ENCODE measurements at places on chromosomes 7 and 10.

DNA sequence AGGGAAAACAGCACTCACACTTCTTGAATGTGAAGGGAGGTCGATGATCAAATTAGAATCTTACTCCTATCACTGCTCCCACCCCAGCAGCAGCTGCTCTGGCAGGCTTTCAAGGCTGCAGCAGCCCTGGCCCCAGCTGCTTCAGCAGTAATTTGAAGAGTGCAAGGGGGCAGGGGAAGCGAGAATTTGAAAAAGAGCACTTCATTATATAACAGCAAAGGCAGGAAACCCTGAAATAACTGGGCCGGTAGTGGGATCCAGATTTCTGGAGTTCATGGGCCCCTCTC, 44.9 kb downstream of the MYPN start:
- DNase-seq, result no peak

DNA sequence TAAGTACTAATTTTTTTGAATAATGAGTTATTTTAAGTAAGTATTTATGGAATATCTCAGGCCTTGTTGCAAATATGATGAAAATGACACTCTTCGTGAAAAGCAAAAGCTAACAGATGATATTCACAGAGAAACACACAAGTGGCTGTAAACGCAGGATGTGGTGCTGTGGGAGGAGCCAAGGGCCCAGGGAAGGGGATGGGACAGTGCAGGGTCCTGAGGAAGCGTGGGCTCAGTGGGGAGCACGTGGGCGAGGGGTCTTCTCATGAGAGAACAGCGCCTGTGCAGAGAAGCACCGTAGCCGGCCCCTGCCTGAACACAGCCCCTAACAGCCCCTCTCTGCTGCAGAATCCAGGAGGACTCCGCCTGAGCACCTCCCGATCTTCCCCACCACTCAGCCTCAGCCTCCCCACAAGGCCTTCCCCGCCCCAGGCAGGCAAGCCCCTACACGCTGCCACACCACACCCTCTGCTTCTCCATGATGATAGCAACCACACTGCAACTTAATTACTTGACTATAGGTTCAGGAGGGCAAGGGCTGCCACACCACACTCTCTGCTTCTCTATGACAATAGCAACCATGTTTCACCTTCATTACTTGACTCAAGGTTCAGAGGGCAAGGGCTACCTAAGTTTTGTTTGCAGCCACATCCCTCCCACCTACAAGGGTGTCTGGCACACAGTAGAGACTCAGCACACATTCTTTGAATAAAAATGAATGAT, 152.6 kb upstream of the RNF32 start:
- peak; percentile 39 for DNase-seq

GRCh38 chr10:63553031-63553430, 31.8 kb downstream of the REEP3 start:
- DNase-seq, result no peak

DNA sequence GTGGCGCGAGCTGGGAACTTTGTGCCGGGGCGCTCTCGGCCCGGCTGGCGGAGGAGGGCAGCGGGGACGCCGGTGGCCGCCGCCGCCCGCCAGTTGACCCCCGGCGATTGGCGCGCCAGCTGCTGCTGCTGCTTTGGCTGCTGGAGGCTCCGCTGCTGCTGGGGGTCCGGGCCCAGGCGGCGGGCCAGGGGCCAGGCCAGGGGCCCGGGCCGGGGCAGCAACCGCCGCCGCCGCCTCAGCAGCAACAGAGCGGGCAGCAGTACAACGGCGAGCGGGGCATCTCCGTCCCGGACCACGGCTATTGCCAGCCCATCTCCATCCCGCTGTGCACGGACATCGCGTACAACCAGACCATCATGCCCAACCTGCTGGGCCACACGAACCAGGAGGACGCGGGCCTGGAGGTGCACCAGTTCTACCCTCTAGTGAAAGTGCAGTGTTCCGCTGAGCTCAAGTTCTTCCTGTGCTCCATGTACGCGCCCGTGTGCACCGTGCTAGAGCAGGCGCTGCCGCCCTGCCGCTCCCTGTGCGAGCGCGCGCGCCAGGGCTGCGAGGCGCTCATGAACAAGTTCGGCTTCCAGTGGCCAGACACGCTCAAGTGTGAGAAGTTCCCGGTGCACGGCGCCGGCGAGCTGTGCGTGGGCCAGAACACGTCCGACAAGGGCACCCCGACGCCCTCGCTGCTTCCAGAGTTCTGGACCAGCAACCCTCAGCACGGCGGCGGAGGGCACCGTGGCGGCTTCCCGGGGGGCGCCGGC, 870 bp downstream of the FZD1 start:
- DNase-seq, result peak; percentile 69

DNA sequence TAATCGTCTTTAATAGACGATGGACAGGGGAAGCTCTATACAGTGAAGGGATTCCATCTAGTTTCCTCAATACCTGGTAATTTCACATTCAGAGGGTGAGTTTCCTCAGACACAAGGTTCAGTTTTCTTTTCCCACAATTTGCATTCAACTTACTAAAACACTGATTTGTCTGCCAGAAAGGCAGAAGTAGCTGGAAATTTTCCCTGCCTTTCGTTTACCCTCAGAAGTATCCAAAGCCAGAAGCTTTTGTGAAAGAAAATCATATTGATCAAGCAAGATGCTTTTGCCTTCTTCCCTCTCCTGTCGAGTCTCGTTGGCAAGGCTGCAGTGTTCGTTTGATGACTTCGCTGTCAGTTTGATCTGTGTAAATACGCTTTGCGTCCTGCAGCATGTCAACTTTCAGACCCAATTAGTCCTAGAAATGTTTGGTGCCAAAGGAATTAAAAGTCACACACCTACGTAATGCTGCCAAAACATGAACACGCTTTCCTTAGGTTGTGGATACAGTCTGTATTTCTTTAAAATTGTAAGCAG, 631.9 kb upstream of the FOXK1 start:
- DNase-seq, result no peak

All from ecto neural progenitor cell (in vitro differentiated cells).